ENCODE measurements at places on chromosomes 2 and 18.

- DNase-seq = no peak
These were observed 38.9 kb upstream of the THOC1 start for GRCh38 chr18:306608-307255.

DNA sequence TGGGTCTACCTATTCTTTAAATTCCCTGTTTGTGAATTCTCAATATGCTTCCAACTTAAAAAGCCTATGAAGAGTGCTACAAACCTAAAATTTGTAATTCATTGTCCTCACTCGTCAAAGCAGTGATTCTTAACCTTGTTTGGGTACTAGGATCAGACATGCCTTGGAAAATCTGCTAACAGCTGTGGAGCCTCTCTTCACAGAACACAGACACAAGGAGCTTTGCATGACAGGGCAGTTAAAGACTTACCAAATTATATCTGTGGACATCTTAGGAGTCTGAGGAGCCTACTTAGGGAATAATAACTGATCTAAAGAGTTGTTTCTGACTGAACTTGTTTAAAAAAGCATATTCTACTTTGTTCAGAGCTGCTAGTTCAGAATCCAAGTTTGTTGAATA, 38.1 kb downstream of the TMEM87B start:
- DNase-seq = no peak

- DNase-seq = no peak
These were observed 19.2 kb downstream of the ABI2 start for GRCh38 chr2:203347375-203347774.

- no peak for DNase-seq
These were observed 163.0 kb upstream of the HNMT start for GRCh38 chr2:137801228-137801627.

Data from forelimb muscle (tissue), 1 donor.